Femur (tissue), 1 donor: ENCODE measurements at places on chromosomes 3 and 15.

DNA sequence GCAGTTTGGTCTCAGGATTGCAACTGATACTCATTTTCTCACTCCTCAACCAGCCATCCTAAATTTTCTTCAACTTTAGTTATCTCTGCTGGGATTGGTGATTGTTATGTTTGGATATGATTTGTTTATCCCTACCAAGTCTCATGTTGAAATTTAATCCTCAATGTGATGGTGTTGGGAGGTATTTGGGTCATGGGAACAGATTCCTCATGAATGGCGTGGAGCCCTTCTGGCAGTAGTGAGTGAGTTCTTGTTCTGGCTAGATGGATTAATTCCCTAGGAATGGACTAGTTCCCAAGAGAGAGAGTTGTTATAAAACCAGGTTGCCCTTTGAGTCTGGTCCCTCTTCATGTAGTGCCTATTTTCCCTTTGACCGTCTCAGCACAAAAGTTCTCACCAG, 399.9 kb downstream of the SQOR start:
- no peak for DNase-seq

DNA sequence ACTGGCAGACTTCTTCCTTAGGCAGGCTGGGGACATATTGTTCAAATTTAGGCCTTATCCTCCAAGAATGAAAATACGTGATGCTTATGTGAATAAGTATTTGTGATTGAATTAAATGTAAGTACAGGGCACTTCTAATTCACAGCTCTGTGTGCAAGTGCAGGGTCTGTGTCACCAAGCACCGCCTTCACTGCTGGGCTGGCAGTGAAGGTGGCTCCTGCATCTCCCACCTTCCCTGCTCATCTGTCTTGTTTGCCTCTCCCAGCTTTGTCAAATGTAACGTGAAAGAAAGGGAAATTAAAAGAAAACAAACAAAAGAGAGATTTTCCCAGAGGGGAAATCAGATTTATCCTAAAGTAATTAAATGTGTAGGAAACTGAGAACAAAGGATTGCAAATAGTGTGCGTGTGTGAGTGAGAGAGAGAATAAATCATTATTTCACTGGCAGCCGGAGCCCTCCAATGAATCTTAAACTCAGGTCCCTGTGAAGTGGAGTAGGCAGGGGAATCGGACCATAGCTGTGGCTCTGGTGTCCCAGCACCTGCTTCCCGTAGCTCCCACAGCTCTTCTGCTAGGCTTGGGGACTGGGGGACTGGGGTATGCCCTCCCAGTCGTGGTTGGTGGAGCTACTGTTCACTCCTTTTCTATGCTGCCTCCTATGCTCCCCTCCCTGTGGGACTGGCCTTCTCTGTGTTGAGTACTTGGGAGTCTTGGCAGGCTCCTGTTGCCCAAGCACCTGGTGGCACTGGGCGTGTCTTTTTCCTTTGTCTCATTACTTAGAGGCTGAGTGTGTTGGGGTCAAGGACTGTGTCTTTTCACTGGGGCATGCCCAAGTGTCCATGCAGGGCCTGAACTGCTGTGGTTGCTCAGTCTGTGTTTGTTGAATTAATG, 222.2 kb downstream of the EPHB1 start:
- DNase-seq, result no peak

- DNase-seq, result peak; percentile 79
These were observed at the start of gene FAIM for GRCh38 chr3:138608322-138609135. FAIM (plus strand) TSS chr3:138608771; CDS start chr3:138619727, 10,956 bp downstream.

DNA sequence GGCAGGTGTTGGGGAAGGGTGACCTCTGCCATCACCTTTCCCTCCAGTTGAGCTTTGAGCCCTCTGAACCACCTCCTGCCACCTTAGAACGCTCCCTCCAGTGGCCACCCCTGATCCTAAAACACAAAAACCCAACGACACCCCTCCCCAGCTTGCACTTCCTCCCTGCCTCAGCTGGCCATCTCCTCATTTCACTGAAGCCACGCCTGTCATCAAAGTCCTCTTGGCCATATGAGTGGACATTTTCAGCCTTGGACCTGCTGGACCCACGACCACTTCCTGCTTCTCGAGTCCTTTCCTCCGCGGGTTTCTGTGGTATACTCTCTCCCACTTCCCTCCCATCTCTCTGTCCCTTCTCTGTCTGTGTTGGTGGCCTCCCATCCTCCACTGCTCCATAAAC, 48.5 kb upstream of the NR2C2 start:
- DNase-seq, result no peak

DNA sequence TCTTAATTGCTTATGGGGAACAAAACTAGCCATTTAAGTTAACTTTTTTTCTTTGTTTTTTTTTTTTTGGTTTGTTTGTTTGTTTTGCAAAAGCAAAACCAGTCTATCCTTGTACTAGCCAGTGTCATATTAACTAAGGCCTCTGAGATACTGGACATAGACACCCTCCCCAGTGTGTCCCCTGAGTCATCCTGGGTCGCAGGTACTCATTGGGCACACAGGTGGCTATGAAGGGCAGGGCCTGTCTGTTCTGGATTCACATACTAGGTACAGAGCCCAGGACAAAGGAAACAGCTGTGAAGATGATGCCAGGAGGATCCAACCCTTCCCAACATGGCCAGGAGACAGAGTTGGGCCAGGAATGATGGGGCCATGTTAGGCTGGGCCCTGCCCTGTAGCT, 318.1 kb downstream of the THSD4 start:
- no peak for DNase-seq

- DNase-seq, result no peak
These were observed 33.8 kb upstream of the TFRC start for GRCh38 chr3:196115678-196116083.

DNA sequence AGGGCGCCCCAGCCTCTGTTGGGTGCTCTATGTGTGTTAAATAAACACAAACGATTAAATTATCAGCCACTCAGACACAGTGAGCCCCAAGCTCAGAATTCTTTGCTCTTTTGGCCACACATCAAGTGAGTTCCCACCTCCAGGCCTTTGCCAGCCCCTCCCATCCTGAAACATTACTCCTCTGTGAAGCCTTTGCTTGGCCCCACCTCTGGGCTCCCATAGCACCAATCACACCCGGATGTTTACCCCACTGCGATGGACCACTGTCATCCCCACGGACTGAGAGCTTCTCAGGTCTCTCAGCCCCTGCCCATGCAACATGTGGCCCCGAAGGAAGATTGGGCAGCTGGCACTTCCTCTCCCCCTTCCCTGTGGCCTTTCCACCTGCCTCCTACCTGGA, 85.1 kb downstream of the NUP210 start:
- no peak for DNase-seq

- no peak for DNase-seq
These were observed 45.0 kb upstream of the SLC12A8 start for GRCh38 chr3:125257536-125257935.

DNA sequence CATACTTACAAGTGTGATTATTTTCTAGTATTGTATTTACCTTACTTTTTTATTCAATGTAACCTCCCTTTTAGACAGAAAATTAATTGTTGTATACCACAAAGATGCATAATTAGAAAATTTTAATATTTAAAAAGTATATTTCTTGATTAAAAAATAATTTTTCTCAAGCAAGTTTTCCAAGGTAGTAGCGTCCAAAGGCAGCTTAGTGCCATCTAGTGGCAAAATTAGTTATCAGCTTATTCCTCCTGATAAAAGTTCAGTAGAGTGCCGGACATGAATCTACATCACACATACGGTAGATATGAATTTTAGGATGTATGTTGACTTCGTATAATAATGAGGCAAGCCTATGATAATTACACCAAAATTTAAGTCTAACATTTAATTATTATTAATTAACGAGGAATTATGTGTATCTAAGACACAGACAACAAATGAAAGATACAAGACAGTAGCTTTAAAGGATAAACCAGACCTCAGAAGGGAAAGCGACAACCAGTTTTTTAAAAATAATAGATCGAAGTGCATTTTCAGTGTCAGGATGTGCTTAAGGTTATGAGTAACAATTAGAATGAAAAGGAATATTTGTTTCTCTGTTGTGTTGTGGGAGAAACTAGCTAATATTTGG, 405.9 kb downstream of the ROBO1 start:
- DNase-seq, result no peak

DNA sequence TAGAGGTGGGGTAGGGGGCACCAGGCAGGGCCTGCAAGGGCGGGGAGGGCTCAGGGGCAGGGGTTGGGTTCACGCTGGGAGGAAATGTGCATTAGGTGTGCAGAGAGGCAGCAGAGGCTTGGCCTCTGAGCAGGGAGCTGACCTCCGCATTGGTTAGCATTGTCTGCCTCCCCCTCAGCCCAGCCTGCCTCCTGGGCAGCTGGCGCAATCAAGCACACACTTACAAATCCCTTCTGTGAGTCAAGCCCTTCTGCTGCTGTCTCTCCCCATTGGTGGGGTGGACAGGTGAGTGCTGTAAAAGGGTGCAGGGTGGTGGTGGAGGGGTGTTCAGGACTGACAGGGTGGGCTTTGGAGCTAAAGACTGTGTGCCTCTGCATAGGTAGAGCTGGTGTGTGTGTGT, 9.3 kb downstream of the LOXL1 start:
- DNase-seq, result peak; percentile 13

- no peak for DNase-seq
These were observed 1.7 kb upstream of the HES1 start for GRCh38 chr3:194134231-194134756.
